ENCODE measurements at places on chromosomes 4 and X.

GRCh38 chrX:153628129-153628528 is 18.9 kb upstream of the DUSP9 start:
- no peak for DNase-seq

- no peak for DNase-seq
Observed at GRCh38 chr4:117692538-117692937, 341.7 kb upstream of the NDST3 start.

DNA sequence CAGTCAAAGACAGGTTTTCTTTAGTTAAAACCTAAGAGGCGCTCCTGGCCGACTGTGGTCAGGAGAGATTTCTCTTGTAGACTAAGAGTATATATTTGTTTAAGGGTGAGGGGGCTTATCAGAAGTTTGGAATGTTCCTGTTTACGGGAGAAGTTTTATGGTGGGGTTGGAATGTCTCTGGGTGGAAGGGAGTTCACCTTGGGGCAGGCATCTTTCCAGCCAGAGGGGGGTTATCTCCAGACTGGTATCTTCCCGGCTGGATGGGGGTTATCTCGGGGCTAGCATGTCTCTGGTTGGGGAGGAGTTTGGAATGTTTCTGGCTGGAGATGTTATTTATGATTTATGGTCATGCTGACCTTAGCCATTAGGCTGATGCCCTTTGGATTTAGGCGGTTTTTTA is 116.0 kb downstream of the COX7B2 start:
- no peak for DNase-seq

GRCh38 chr4:128450326-128451120 is 162.9 kb upstream of the PGRMC2 start:
- DNase-seq, result no peak

DNA sequence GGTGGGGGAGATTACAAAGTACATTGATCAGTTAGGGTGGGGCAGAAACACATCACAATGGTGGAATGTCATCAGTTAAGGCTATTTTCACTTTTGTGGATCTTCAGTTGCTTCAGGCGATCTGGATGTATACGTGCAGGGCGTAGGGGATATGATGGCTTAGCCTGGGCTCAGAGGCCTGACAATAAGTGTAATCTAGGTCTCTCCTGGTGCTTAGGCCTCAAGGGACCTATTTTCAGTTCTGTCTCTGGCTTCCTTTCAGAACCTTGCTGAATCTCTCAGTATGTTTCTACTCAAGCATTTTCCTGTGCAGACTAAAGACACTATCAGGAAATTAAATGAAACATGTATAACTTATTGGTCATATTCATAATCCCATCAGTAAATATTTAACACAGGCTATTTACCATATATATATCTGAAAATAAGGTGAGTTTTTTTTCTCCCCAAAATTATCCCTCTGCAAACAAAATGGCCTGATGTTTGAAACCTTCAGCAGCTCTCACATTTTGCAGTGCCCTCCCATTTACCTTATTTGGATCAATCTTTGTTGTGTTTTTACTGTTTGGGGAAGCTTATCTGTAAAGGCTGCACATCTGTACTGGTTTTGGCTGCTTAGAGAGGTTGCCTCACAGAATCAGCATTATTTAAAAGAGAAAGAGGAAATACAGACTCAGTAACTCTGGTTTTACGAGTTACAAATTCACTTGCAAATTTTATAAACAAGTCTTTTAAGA is 2.3 kb upstream of the ZCCHC4 start:
- no peak for DNase-seq

GRCh38 chr4:114782415-114783214 is 184.0 kb downstream of the UGT8 start:
- no peak for DNase-seq

DNA sequence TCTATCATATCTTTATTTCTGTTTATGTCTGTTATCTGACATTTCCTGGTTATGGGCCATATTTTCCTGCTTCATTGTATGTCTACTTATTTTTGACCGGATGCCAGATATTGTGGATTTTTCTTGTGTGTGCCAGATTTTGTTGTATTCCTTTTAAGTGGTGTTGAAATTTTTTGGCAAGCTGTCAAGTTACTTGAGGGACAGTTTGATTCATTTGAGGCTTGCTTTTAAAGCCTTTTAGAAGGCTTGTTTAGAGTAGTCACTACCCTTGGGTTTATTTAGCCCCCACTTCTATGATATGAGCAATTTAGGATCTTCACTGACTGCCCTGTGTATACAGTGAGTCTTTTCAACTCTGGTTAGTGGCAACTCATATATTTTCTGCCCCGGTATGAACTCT is 29.2 kb upstream of the NPY2R start:
- no peak for DNase-seq

GRCh38 chrX:118652717-118653116 is 74.7 kb upstream of the IL13RA1 start:
- DNase-seq, result no peak

- DNase-seq, result no peak
Observed at GRCh38 chr4:152117520-152117919, 356.7 kb upstream of the GATB start.

DNA sequence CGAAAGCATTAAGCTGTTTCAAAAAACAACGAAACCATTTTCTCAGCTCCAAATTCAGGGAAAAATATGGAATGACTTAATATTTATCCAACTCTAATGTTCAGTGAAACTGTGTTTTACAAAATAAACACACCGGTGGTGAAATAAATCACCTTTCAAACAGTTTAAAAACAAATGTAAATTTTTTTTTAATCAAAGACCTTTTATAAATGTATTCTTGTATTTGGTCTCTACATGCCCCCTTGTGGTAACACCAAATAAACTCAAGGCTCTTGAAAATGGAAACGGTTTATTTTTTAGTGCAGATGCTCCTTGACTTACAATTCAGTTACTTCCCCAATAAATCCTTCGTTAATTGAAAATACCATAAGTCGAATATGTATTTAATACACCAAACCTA is 45.8 kb upstream of the ITM2A start:
- no peak for DNase-seq

GRCh38 chr4:70778888-70779422 is 57.2 kb downstream of the RUFY3 start:
- no peak for DNase-seq

DNA sequence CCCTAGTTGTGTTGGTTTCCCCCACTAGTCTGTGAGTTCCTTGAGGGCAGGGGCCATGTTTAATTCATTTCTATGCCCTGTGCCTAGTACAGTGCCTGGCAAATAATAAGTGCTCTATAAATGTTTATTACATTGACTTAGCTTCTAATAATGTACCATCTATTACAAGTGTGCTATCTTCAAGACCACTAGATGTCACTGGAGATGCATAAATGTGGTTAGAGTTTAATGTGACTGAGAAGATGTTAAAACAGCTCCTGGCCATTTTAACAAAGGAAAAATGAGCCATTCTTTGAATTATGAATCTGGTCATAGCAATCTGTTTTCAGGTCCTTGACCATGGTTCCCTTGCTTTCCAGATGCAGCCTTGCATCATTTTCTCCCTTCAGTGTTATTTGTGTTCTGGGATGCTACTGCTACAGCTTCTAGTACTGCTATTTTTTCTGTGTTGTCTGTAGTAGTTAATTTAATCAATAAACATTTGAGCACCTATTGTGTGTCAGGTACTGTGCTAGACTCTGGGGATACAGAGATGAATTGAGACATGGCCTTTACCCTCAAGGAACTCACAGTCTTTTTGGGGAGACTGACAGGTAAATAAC is 43.2 kb downstream of the SLC9A6 start:
- no peak for DNase-seq

- no peak for DNase-seq
Observed at GRCh38 chr4:35228313-35228712, 1016.0 kb downstream of the ARAP2 start.

GRCh38 chrX:115058276-115058675 is 40.9 kb upstream of the IL13RA2 start:
- no peak for DNase-seq

DNA sequence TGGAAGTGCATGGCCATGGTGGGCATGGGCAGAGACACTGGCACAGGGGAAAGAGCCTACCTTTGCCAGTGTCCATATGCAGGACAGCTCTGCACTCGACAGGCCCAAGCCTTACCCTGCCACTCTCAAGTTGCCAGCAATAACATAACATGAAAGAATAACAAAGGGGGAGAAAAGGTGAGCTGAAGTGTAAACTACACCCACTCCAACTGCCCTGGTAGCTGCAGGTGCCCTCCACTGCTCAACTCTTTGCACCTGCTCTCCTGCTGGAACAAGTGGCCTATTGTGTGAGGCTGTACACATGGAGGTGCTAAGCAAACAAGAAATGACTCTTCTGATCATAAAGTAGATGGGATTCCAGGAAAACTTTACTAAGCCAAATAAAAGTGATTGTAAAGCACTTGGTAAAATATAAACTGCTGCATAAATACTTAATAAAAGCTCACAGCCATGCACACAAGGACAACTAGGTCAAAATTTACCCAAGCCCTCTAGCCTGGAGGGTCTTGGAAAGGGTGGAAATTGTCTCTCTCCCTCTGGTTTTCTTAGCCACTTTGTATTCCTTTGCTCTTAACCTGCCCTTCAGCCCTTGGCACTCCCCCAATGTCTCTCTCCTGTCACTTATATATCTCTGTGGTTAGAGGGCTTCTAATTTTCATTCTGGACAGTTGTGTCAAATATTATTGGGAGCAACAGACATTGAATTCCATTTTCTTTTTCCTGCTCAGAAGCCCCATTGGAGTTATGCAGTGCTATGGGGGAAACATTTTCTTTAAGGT is 261.2 kb upstream of the GPC4 start:
- no peak for DNase-seq

DNA sequence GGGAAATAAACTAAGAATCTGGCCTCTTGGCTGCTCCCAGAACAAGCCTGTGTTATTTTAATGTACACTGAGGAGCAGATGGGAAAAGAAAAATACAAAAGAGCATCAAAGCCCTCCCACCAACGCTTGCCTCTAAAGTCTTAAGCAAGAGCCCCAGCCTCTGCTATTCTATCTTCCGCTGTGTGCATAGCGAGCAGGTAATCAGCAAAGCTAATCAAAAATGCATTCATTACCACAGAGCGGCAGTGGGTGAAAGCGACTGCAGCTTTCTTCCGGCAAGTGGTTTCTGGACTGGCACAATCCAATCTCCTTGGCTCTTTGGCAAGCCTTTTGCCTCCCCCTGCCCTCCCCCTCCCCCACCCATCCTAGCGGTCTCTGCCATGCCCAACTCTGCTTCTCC is 13.5 kb upstream of the GRIA3 start:
- DNase-seq, result no peak
